ENCODE measurements at places on chromosomes 5 and 9.

DNA sequence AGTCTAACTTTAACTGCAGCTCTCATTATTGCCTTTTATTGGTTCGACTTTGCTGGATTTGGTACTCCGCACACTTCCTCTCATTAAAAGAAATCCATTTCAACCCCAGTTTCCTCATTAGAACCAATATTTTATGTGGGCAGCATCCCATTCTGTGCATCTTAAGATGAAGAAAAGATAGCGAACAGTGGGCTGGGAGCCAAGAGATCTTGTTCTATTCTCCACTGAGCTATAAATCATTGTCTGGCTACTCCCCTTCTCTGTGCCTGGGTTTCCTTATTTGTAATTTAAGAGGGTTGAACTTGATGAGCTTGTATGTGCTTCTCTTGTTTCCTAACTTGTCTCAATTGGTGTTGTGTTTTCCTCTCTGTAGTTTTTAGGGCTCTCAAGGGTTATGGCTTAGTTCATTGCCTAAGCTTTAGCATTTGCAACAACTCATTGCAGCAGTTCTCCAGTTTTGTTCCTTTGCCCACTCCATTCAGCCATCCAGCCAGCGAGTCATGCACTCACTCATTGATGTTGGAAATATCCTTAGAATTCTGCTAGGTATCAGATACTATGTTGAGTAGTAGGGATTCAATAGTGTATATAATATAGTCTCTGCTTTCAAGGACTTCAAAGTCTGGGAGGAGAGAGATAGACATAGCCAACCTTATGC lies 273.3 kb upstream of the TNC start:
- no peak for DNase-seq

DNA sequence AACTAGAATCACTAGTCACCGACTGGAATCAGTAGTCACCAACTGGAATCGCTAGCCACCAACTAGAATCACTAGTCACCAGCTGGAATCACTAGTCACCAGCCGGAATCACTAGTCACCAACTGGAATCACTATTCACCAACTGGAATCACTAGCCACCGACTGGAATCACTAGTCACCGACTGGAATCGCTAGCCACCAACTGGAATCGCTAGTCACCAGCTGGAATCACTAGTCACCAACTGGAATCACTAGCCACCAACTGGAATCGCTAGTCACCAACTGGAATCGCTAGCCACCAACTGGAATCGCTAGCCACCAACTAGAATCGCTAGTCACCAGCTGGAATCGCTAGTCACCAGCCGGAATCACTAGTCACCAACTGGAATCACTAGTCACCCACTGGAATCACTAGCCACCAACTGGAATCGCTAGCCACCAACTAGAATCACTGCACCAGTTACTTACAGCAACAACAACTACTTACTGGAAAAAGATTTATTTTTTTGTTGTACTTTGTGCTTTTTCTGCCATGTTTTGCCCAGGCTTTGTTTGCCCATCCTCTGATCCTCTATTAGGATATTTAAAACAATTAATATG lies 25.7 kb upstream of the FLT4 start:
- DNase-seq: no peak

DNA sequence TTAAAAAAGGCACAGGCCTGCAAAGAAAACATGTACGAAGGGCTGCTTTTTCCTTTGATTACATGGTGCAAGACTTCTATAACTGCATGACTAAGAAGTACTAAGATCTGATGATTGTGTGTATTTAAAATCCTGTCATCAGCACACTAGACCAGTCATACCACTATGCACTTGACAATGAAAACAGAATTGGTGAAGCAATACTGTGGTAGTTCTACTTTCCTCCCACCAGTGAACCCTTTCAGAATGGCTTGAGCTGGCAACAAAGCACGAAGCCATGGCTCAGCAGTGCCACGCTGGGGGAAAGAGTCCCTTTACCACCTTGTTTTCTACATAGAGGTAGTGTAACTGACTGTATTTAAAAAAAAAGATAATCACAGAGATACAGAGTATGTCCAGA lies 49.0 kb upstream of the POU5F2 start:
- no peak for DNase-seq

DNA sequence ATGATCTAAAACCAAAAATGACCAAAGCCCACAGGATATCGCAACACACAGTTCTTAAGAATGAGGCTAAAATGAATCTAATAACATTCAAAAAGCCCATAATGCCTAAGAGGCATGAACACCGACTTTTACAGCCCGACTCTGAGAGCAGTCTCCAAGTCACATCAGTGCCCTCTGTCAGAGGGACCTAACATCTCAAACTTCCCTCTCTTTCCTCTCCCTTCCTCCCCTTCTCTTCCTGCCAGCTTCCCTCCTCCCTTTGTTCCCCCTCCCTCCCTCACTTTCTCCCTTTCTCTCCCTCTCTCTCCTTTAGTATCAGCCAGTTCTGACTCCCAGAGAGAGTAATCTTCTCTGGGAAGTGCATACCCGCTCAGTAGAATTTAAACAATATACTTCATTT lies 154.4 kb downstream of the GLIS3 start:
- DNase-seq: peak; percentile 41

- no peak for DNase-seq
Measured at GRCh38 chr5:105428451-105429380, 1866.1 kb upstream of the NUDT12 start.

GRCh38 chr5:89279391-89280036 lies 396.5 kb upstream of the MEF2C start:
- DNase-seq: no peak

GRCh38 chr5:141495453-141495811 lies 6.6 kb downstream of the PCDHGC5 start:
- no peak for DNase-seq

GRCh38 chr5:159497221-159497620 lies 166.9 kb upstream of the IL12B start:
- DNase-seq: no peak

- DNase-seq: no peak
Measured at GRCh38 chr9:123684393-123685149, 245.4 kb downstream of the DENND1A start.

- no peak for DNase-seq
Measured at GRCh38 chr5:40106847-40107246, 572.9 kb upstream of the PTGER4 start.

DNA sequence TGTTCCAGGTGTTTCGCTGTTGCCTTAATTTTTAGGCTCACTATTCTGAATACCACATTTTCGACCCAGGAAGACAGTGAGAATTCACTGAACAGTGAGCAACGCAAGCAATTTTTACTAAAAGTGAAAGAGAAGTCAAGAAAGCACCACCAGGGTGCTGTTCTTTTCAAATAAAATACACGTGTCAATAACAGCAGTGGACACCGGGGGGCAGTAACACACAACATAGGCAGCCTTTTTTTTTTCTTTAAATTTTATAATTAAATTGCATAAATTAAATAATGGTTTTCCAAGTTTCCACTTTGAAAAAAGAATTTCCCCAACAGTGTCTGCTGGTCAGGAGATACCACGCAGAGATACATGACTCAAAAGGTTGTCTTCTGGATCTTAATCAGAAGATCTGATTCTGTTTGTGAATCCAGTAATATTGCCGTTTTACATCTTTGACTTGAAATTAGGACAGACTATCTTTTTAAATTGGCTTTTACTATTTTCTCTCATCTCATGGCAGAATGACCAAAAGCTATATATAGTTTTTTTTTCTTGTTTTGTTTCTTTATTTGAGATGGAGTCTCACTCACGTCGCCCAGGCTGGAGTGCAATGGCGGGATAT lies 47.1 kb upstream of the SH3GL2 start:
- DNase-seq: peak; percentile 68

DNA sequence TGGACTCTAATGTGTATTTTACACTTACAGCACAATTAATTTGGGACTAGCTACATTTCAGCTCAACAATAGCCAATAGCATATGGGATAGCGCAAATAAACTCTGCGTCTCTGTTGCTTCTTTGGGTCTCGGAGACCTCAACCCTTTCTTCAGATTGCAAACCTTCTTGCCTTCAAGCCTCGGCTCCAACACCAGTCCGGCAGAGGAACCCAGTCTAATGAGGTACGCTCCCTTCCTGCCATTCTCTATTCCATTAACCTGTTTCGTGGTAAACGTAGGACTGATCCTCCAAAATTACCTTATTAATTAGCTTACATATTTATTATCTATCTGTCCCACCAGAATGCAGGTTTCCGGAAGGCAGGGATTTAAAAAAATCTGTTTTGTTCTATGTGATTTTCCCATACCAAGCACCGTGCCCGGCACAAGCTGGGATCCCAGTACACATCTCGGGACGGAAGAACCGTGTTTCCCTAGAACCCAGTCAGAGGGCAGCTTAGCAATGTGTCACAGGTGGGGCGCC lies 525 bp upstream of the DAPK1 start:
- DNase-seq: no peak

- DNase-seq: no peak
Measured at GRCh38 chr9:69431777-69432176, 106.8 kb downstream of the ENTREP1 start.

All from lung (tissue), 17 donors.